Camera-type eye (tissue), 1 donor: ENCODE measurements at places on chromosomes 1 and 21. TPM values are rescaled to one million over a fixed set of nuclear protein-coding genes. Genes with fewer than 3 reads are reported as not detected.

ADORA1 gene
- total RNA-seq: 1.9 TPM

SLC2A5 gene
- 3.4 TPM for total RNA-seq

TACSTD2 gene
- total RNA-seq: 22.6 TPM

GBP6 gene
- 0.38 TPM for total RNA-seq

KIF26B gene
- 10.1 TPM for total RNA-seq

SMIM11 gene
- 19.1 TPM for total RNA-seq
